A549 treated with Mapracorat at 1 μM for 4 hours (cell line): ENCODE measurements at places on chromosomes 2 and 18. TPM values are rescaled to one million over a fixed set of nuclear protein-coding genes. Genes with fewer than 3 reads are reported as not detected.

Gene IMPACT
- total RNA-seq: 10.3 to 15.1 TPM (median 12.5 TPM) in 5 replicates

Gene HOXD3
- total RNA-seq: 0.20 to 0.30 TPM in 2 of 5 replicates, not detected in the others

Gene ARHGAP15
- total RNA-seq: not detected in 5 replicates

Gene CROCC2
- not detected in 5 replicates for total RNA-seq

Gene CRYGC
- not detected in 5 replicates for total RNA-seq

Gene ELMOD3
- total RNA-seq: 9.8 to 12.7 TPM (median 11.2 TPM) in 5 replicates

Gene SAG
- not detected in 5 replicates for total RNA-seq

Gene ASXL3
- not detected in 5 replicates for total RNA-seq
